Epithelial cell of alveolus of lung (primary cell): ENCODE measurements at places on chromosomes 3 and 15. TPM values are rescaled to one million over a fixed set of nuclear protein-coding genes. Genes with fewer than 3 reads are reported as not detected.

The RLBP1 gene
- not detected in 2 replicates for total RNA-seq

The NIT2 gene
- total RNA-seq, result 13.3 and 19.1 TPM in 2 replicates

The AZI2 gene
- 140 and 149 TPM in 2 replicates for total RNA-seq

The IQCH gene
- 0.08 and 1.8 TPM in 2 replicates for total RNA-seq

The SLC24A5 gene
- total RNA-seq, result not detected in 2 replicates

The ABHD17C gene
- 3.5 and 8.5 TPM in 2 replicates for total RNA-seq

The CYP1A2 gene
- not detected in 2 replicates for total RNA-seq

The ADIPOQ gene
- not detected in 2 replicates for total RNA-seq

The GUCA1C gene
- not detected in 2 replicates for total RNA-seq

The LIPH gene
- total RNA-seq, result under 0.01 and 0.78 TPM in 2 replicates

The NRG4 gene
- 0.13 and 0.16 TPM in 2 replicates for total RNA-seq

The HRG gene
- total RNA-seq, result not detected in 2 replicates

The ALDH1A3 gene
- total RNA-seq, result 22.7 and 71.6 TPM in 2 replicates

The C3orf49 gene
- total RNA-seq, result not detected in 2 replicates

The PLSCR4 gene
- total RNA-seq, result 20.6 and 44.7 TPM in 2 replicates

The TRH gene
- not detected in 2 replicates for total RNA-seq

The WDR93 gene
- total RNA-seq, result under 0.01 and 0.16 TPM in 2 replicates

The ISLR gene
- total RNA-seq, result 64.9 and 90.8 TPM in 2 replicates

The SNX33 gene
- total RNA-seq, result 21.2 and 24.2 TPM in 2 replicates

The CDHR4 gene
- 0.16 TPM in 1 of 2 replicates, not detected in the other for total RNA-seq

The LOXL1 gene
- total RNA-seq, result 47.2 and 63.7 TPM in 2 replicates

The PLA2G4D gene
- not detected in 2 replicates for total RNA-seq

The COL6A6 gene
- under 0.01 TPM in 1 of 2 replicates, not detected in the other for total RNA-seq

The CNBP gene
- total RNA-seq, result 251 and 330 TPM in 2 replicates

The B3GALNT1 gene
- total RNA-seq, result 13.1 and 15.9 TPM in 2 replicates

The C2CD4B gene
- 0.13 and 4.1 TPM in 2 replicates for total RNA-seq

The SLC2A2 gene
- not detected in 2 replicates for total RNA-seq

The TEX55 gene
- not detected in 2 replicates for total RNA-seq

The TNFSF10 gene
- total RNA-seq, result 2.3 and 2.7 TPM in 2 replicates

The LTK gene
- total RNA-seq, result 0.13 TPM in 1 of 2 replicates, not detected in the other

The CORO2B gene
- total RNA-seq, result 8.5 and 11.9 TPM in 2 replicates

The NDN gene
- 76.9 and 172 TPM in 2 replicates for total RNA-seq

The ZPLD1 gene
- total RNA-seq, result 0.26 TPM in 1 of 2 replicates, not detected in the other

The ZKSCAN7 gene
- 5.0 and 7.1 TPM in 2 replicates for total RNA-seq

The SCN11A gene
- under 0.01 TPM in 2 replicates for total RNA-seq

The THRB gene
- total RNA-seq, result 2.8 and 7.9 TPM in 2 replicates

The GNB5 gene
- total RNA-seq, result 17.1 and 21.9 TPM in 2 replicates

The WWTR1 gene
- total RNA-seq, result 46.2 and 112 TPM in 2 replicates

The GHSR gene
- total RNA-seq, result not detected in 2 replicates

The FOXL2 gene
- total RNA-seq, result 0.08 and 1.4 TPM in 2 replicates

The SEC62 gene
- 23.4 and 29.1 TPM in 2 replicates for total RNA-seq

The PLS1 gene
- 0.96 and 2.5 TPM in 2 replicates for total RNA-seq

The CCRL2 gene
- 0.39 TPM in 1 of 2 replicates, not detected in the other for total RNA-seq

The STOML1 gene
- total RNA-seq, result 9.7 and 23.5 TPM in 2 replicates

The NXPE3 gene
- total RNA-seq, result 16.4 and 19.5 TPM in 2 replicates

The AHSG gene
- total RNA-seq, result not detected in 2 replicates

The AEN gene
- total RNA-seq, result 21.5 and 48.0 TPM in 2 replicates

The STRC gene
- not detected in 2 replicates for total RNA-seq
